NCI-H187 (cell line): ENCODE measurements at places on chromosomes 11 and 22.

- no peak for DNase-seq
Measured at GRCh38 chr11:61000426-61000825, 28.9 kb downstream of the CD6 start.

GRCh38 chr11:94815705-94816344 is 47.7 kb downstream of the AMOTL1 start:
- DNase-seq, result no peak

DNA sequence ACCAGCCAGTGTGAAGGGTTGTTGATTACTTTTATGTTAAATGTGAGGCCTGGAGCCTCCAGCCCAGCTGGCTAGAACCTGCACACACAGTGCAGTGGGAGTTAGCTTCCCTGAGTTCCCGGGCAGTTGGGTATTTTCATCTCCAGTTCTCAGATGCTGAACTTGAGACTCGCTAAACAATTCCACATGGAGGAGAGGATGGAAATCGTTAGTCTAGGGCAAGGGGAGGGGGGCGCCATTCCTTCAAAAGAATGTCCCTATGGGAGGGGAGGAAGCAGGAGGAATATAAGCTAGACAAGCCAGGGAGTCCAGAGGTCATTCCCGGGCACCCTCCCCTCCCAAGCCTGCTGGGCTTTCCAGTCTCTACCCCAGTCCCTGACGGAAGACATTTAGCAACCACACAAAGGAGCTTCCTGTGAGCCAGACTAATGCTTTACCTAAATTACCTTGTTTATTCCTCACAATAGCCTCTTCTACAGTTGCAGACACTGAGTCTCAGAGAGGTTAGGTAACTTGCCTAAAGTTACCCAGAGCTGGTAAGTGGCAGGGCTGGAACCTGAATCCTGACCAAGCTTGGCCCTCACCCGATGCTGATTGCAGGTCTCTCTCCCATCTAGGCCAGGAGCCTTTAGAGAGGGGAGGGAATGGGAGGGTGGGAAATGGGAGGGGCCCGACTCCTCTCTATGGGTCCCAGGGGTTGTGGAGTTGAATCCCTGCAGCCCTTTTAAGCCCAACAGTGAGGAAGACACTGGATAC is 1.9 kb upstream of the TSKU start:
- DNase-seq, result no peak

DNA sequence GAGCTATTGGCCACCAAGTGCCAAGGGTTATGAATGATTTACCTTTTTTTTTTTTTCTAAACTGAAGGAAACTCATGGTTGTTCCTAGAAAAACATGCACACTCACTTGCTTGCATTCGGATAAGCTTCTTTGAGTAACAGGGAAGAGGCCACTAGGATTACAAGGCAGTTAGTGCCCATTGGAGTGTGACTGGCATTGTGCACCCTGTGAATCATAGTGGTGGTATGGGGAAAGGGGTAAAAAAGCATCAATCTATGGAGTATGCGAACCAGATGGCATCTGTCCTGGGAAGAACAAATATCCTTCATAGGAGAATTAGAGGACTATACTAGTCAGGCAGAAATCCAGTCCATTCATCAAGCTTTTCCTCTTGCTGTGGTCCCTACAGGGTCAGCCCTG is 24.2 kb downstream of the CD44 start:
- DNase-seq, result no peak

GRCh38 chr11:18785411-18785810 is 6.2 kb downstream of the PTPN5 start:
- DNase-seq, result no peak

GRCh38 chr22:39443398-39443797 is 13.4 kb upstream of the MGAT3 start:
- DNase-seq, result no peak

DNA sequence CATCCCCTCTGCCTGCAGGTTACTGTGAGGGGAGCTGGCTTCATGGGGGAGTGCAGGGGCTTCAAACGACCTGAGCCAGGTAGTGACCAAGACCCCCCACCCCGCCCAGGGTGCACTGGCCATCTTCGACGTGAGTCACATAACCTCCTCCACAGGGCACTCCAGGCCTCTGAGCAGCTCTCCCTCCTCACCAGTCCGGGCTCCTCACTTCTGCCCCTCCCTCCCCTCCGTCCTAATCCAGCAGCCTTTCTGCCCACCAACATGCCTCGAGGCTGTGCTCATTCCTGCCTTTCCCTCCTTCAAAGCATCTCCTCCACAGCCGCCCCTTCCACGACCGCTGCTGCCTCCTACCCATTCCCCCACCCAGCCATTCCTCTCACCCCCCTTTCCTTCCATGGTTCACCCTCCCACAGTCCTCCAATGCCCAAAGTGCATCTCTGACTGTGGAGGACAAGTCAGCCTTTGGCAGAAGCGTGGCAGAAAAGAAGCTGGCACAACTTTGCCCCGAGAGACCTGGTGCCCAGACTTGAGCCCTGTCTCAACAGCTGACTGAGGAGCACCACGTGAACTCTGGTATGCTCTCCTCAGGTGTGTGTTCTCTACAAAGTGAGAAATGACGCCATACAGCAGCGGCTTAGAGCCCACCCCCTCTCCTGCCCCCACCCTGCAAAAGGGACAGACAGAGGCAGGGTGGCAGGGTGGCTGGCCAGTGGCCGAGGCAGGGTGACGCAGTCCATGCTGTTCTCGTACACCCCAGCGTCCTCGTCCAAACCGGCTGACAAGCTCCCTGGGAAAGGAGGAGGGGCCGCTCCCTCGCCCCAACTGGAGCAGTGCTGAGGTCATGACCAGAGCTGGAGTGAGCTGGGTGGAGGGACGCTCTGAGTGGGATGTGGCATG is 30.4 kb downstream of the OPCML start:
- DNase-seq, result no peak
